Stimulated activated CD8-positive, alpha-beta memory T cell treated with anti-CD3 and anti-CD28 coated beads, Interleukin-4, amount 100 ng/mL, for 1 hour (primary cell): ENCODE measurements at places on chromosomes 3 and 15.

DNA sequence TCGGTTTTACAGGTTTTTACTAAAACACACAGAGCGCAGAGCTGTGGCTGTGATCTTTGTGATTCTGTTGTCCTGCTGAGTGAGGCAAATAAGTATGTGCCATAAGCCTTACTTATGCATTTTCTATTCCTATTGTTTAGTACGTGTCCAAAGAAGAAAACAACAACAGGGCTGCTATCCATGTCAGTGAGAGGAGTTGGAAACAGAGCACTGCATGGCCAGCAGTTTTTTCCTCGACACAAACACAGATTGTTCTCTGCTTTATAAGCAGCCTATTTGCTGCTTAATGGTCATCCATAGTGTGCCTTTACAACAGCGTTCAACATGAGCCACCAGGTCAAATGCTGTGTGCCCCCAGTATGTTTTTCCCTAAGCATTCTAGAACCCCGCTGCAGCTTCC lies 79.8 kb downstream of the SHQ1 start:
- no peak for DNase-seq

GRCh38 chr3:183494341-183494740 lies 61.2 kb downstream of the KLHL6 start:
- no peak for DNase-seq

DNA sequence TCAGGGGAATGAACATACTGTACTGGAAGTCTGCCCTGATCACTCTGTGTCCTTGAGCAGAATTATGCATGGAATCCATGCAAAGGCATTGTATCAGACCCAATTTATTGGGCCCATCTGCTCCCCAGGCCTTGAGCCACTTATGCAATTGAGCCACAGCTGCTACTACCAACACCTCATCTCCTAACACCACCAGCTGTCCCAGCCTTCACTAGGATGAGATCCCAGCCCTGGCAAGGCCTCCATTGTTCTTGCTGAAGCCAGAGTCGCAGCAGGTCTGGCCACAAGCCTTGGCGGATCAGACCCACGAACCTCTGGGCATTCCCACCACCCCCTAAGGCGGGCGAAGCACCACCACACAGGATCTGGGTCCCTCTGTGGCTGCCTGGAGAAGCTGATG lies 9.2 kb upstream of the NME9 start:
- no peak for DNase-seq

DNA sequence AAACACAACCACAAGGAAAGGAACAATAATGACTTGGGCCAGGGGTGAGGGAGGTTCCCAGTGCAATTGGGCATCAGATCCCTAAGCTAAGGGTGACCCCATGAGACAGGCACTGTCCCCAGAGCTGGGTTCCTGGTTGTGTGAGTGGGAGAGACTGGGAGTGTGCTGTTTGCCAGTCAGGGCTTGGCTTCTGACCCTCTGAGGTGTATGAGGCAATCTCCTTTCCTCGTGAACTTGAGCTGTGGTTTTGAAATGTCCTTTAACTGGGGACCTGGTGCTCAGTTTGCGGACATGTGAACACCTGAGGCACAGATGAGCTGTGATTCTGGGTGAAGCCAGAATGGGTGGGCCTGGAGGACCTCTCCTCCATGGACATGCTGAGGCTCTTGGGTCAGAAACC lies 58.5 kb upstream of the PLXNA1 start:
- DNase-seq: no peak

GRCh38 chr3:46921871-46922271 lies 44.4 kb downstream of the PTH1R start:
- no peak for DNase-seq

DNA sequence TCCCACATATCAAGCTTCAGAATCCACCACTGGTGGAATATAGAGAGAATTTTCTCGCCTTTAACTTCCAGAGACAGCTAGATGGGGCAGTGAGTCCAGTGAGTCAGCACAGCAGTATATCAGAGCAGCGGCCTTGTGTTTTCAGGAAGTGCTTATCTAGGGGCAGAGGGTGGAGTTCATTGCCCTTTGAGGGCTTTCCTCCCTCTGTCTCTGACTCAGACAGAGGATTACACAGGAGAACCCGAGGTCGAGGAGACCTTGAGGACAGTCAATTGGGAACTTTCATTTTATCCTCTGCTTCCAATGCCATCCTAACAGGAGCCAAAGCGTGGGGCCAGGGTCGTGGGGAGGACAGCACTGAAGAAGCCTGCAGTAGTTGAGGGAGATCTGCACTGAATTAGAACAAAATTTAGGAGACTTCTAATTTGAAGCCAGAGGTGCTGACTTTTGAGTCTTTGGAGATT lies 109.6 kb upstream of the UMPS start:
- DNase-seq: no peak

DNA sequence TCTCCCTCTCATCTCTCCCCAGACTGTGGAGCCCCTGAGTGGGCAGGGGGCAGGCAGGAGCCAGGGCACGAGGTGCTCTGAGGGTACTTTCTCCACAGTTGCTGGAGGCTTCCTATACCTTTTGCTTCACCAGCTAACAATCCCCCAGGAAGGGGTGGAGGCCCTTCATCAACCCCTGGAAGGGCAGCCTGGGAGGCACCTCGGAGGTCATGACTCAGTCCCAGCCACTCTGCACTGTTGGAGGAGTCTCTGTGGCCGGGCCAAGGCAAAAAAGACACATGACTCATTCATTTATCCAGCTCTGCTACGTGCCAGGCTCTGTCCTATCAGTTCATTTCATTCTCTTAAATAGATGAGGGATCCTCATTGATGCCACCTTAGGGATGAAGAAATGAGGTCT lies 15.6 kb upstream of the KY start:
- no peak for DNase-seq

DNA sequence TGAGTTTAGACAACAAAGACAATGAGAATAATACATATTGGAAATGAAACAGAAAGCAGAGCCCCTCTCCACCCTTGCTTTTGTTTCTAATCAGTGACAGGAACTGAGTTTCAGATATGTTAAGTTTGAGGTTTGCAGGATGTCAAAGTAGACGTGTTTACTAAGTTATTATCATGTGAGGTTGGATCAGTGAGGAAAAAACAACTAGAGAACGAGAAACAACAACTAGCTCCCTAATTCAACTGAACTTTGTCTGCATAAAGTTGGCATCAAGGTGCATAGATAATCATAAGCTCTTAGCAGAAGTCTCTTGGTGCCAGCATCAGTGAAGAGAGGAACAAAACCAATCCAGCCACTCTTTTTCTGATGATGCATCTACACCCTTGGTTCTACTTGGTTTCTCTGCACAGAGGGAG lies 491.1 kb upstream of the NR2F2 start:
- no peak for DNase-seq

- DNase-seq: no peak
Observed at GRCh38 chr3:5239602-5240001, 52.1 kb downstream of the EDEM1 start.

GRCh38 chr15:49848282-49848724 lies 227.5 kb downstream of the DTWD1 start:
- DNase-seq: no peak

GRCh38 chr3:150631515-150632221 lies 28.5 kb downstream of the SELENOT start:
- DNase-seq: no peak

DNA sequence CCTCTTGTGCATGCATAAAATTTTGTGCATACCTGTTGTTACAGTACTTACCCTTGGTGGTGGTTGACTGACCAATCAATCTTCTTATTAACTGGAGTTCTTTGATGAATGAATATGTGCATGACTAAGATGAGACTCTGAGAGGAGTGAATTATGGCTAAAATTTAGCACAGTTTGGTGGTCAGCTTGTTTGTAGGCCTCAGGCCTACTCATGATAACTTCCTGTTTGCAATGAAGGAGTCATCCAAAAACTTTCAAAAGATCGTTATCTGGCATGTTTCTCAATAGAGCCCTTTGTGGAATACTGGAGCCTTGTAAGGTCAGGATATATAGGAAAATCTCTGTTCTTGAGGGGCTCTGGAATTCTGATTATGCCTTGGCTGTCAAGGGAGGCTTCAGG lies 66.5 kb downstream of the LEKR1 start:
- DNase-seq: no peak

DNA sequence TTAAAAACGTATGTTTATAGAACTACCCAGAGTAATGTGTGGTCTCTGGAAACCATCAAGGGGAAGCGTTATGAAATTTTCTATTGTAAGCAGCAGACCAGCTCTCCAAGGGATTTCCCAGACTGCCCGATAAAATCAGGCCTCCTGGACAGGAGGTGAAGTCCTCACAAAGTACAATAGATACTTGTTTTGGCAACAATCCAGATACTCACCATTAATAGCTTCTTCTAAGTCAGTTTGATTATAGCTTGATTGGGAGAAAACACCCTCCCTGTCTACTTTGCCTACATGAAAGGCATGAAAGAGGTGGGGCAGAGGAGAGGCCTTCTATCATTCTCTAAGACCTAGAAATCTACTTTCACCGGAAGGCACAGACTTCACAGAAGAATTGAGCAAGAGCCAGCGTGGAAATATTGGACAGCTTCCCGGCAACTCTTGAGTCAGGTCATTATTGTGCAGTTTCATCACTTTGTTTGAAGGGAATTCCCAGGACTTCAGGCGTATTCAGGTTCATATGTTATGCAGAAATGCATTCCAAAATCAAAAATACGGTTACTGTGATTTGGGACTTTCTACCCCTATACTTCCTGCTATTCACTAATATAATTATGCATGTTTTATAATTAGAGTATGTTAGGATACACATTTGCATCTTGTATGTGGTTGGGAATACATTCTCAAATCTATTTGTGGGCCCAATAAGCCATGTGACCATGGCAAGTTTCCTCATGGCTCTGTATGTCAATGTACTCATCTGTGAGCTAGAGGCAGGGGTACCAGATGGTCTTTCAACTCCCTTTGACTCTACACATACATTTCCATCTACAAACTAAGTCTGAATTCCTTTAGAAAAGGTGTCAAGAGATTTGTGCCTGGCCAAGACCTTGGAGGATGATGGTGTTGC lies 103.5 kb downstream of the CD47 start:
- DNase-seq: no peak
